ENCODE measurements at places on chromosomes 5 and 9.

GRCh38 chr9:93965830-93966577 lies 10.8 kb upstream of the BARX1 start:
- no peak for DNase-seq

- no peak for DNase-seq
Measured at GRCh38 chr5:134813827-134814226, 31.9 kb upstream of the C5orf24 start.

DNA sequence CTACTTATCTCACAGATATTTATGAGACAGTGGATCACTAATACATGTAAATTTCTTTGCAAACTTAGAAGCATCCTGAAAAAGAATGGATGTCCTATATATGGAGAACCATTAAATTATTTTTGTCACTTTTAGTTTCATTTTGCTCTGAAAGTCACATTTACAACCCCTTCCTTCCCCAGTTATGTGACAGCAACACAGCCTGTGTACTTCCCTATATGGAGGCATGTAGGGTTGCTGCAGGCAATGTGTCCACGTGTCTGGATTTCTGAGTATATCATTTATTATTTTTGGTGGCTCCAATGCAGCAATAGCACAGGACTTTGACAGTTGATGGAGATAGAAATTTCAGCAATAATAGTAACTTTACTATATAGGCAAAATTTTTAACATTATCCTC lies 156.4 kb downstream of the ST8SIA4 start:
- no peak for DNase-seq

DNA sequence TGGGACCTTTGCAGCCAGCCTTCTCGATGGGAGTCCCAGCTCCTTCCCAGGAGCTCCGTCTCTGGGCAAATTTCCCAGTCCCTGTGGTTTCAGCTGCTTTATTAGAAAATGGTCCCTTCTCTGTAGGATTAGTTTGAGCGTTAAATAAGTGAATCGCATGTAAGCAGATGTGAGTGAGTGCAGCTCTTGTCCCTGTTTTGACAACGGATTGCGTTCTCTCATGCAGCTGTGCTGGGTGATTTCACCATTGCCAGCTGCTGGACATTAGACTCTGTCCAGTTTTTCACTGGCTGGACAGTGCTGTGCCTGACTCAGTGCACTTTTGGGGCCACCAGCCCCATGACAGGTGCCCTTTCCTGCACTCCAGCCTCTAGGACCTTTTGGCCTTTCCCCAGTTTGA lies 11.6 kb upstream of the CEL start:
- no peak for DNase-seq

Data from stimulated activated CD8-positive, alpha-beta memory T cell treated with anti-CD3 and anti-CD28 coated beads, Interleukin-2, amount 100 ng/mL, for 1 hour (primary cell).